ENCODE measurements at places on chromosomes 7 and 10. TPM values are rescaled to one million over a fixed set of nuclear protein-coding genes. Genes with fewer than 3 reads are reported as not detected.

Gene SYT15
- total RNA-seq, result 0.28 TPM

Gene SAMD9
- total RNA-seq, result 6.0 TPM

DNA sequence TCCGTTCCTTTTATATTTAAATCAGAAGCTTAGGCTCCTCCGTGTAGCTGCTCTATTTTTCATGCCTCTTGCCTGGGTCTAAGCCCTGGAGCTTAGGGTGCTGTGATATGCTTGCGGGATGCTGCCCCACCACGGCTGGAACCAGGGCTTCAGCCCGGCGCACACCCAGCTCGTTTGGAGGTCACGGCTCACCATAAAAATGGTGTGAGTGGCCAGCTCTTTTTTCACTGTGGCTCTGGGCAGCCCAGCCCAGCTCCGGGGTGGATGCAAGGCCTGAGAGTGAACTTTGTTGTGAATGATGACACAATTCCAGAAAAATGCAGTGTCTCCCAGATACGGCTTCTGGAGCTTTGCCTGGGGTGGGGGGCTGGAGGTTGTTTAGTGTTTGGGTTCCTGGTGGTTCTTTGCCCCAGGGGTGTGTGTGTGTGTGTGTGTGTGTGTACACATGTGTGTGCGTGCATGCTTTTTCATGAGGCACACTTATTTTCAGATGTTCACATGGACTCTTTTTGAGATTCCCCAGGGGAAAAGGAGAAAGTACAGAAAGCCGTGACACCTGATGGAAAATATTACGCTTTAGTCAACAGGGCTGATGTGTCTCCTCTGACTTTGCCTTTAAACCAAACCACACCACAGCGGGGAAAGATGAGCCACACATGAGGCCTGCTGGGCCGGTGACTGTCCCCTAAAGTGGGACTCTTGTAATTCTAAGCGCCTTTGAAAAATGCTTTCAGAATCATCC is 46.2 kb downstream of the GRK5 start:
- peak; percentile 92 for DNase-seq

DNA sequence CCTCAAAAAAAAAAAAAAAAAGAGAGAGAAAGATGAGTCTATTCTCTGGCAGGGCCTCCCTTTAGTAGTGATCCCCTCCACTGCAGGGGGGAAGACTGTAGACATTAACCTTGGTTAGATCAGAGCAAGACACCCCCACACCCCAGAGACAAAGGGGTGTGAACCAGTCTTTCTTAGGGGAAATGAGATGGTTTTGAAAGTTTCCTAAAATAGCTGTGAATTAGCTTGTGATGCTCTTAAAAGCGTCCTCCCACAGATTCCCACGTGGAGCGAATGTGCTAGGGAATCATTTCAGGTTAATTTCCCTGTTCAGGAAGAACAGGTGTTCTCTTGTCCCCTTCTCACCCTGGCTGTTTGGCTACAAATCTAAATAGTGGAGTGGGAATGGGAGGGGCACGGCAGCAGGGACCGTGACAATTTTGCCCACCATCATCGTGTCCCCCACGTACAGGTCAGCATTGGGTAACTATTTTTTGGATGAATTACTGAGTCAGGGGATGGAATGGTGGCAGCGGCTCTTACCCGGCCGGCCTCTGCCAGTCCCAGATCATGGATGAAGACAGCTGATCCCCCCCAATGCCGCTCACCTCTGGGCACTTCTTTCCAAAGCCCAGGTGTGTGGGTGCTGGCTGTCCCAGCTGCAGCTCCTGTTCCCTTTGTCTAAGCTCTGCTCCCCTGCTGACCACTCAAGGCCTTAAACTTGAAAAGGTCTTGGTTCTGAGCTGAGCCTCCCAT is 152.9 kb downstream of the CCDC3 start:
- no peak for DNase-seq

- DNase-seq, result no peak
Observed at GRCh38 chr10:13969792-13970140, 361.0 kb downstream of the FRMD4A start.

Data from Panc1 (cell line).